ENCODE measurements at places on chromosomes 11 and 22.

GRCh38 chr11:60761436-60762190 lies 4.9 kb downstream of the MS4A15 start:
- no peak for DNase-seq

DNA sequence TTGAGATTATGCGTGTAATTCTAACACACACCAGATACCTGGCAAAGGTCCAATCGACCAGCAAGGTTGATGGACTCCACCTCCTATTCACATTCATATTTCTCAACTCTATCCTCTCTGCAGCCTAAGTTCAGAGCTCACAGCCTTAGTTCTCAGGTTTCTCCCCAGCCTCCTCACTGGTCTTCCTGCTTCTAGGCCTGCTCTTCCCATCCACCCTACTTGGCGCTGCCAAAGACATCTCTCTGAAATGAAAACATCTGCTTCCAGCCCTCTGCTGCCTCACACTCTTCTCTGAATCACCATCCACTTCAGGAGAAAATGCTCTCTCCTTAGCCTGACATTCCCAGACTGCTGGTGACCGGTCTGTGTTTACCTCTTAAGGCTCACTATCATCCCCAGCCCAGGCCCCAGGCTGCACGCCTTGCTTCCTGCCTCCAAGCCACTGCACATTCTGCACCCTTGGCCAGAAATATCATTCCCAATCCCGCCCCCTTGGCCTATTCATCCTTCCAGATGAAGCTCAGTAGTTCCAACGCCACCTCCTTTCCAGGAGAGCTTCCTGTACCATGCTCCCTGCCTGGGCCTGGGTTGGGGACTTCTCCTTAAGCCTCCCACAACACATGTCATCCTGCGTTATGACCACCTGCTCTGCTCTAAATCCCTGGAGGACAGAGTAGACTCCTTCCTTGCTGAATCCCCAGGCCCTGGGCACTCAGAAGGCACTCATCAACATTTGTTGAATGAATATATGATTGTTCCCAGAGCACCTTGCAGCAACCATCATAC lies 3.5 kb downstream of the ARRB1 start:
- no peak for DNase-seq

DNA sequence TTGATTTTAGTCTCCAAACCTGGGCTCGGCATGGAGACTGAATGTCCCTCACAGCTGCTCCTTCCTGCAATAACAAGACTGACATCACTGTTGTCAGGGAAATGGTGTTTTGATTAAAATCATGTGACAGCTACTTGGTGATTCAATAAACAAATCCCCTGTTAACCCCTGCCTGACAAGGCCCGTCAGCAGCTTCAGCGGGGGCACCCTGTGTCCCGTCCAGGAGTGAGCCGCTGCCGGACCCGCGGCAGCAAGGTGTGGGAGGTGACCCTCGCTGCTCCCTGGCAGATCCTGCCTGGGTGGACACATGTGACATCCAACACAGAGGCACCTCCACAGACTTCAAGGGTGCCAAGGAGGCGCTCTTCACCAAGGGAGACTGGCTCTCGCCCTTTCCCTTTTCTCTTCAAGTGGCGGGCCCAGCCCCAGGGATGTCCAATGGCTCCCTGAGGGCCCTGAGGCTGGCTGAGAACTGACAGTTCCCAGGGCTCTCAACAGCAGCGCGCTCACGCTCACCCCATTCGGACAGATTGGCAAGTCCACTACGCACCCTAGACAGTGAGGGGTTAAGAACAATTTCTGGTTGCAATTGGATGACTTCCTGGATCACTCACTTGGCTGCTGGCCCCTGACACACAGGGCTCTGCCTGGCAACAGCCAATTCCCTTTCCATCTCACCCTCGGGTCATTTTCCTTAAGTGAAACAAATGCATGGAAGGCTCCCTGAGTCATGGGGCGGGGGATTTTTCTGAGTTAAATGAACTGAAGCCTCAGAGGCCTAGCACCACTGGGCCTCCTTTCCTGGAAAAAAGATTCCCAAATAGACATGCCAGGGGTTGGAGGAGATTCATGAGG lies 30.7 kb downstream of the PPP2R1B start:
- no peak for DNase-seq

DNA sequence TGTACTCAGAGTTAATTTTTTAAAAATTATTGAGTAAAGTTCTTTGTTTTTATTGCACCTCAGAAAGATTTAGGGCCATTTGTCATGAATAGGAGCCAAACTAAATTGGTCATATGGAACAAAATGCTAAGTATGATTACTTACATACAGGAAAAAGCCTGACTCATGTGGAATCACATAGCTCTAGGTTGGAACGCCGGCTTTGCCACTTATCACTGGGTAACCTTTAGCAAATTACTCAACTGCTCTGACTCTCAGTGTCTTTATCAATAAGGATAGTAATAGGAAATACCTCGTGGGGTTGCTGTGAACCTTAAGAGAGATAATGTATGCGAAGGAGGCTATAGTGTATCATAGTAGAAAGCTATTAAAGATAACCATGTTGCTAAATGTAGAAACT lies 638.5 kb downstream of the NELL1 start:
- DNase-seq, result no peak

DNA sequence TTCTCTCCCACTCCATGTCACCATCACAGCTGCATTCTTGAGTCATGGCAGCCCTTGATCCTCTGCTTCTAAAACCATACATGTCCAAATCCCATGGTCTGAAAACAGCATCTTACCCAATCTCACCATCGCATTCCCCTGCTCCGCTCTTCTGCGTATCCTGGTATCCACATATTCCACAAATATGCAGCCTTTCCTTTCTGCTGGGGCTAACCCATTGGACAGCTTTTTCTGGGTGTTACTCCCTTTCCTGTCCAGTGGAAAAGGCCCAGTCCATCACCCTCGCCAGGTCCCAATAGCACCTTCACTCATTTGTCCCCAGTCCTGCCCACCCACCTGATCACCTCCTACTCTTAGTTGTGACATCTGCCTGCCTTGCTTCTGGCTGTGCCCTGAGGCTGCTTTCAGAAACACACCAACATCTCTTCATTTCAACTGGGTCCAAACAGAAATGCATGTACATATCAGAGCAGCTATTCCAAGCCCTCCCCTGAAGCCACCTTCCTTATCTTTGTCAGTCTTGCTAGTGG lies 237.6 kb upstream of the TBCEL start:
- no peak for DNase-seq

GRCh38 chr11:7672960-7673723 lies at the start of gene CYB5R2:
CYB5R2 (minus strand) TSS chr11:7673500; CDS start chr11:7672825, 675 bp downstream.
- DNase-seq, result no peak

DNA sequence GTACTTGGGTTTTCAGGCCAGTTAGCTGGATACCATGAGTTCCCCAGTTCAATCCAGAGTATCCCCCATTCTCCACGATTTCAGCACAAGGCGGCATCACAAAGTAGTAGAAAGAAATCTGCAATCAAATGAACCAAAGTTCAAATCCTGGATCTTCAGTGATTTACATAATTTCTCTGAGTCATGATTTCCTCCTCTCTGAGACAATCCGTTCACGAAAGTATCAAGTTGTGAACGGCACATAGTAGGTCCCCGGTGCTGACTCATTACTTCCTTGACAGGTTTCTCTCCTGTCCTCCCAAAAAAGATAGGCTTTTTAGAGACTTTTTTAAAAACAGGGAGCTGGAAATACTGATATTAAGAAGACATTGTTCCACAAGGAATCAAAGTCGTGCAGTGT lies 69.1 kb upstream of the AKIP1 start:
- no peak for DNase-seq

- no peak for DNase-seq
These were observed 319.3 kb downstream of the DCDC1 start for GRCh38 chr11:31050061-31050765.

DNA sequence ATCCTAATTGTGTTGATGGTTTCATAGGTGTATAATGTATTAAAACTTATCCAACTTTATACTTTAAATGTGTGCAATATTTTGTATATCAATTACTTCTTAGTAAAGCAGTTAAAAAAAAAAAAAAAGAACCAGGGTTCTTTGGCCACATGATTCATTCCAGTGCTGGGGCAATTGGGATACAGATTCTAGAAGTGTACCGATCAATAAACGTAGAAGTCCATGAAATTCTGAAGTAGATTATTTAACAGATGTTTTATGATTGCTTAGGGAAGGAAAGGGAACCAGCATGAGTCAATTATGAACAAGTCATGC lies 51.0 kb downstream of the MAPK1 start:
- DNase-seq, result no peak

- DNase-seq, result peak; percentile 68
These were observed at the start of gene GCAT for GRCh38 chr22:37807410-37808293. GCAT (plus strand) TSS chr22:37807934; CDS start chr22:37807968, 34 bp downstream.

- no peak for DNase-seq
These were observed 1.0 kb downstream of the SMCO4 start for GRCh38 chr11:93541884-93542810.

DNA sequence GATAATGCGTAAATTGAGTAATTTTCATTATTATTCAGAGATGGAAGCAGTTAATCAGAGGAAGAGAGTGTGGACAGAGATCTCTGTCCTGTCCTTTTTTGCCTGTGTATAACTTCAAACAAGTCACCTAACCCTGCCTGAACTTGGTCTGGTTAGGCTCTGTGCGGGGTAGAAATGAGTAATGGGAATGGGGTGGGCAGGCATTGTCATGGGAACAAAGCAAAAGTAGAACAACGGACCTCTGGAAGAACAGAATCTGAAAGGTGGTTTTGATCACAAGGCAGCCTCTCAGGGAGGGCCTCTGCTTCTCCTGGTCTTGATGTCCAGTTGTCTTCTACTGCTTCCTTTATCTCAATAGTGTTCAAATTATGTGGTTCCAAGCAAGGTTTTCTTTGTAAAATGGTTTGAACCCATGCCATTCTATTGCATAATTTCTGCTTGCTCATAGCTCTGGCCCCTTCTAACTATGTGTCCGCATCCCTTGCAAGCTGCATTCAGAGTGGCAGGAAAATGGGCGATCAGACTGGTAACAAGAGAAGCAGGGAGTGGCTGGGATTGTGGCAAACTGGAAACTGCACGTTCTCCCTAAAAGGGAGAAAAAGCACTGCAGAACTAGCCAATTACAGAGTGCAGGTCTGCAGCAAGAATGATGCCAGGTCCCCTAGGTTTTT lies 76.1 kb downstream of the PRR5L start:
- DNase-seq, result no peak

DNA sequence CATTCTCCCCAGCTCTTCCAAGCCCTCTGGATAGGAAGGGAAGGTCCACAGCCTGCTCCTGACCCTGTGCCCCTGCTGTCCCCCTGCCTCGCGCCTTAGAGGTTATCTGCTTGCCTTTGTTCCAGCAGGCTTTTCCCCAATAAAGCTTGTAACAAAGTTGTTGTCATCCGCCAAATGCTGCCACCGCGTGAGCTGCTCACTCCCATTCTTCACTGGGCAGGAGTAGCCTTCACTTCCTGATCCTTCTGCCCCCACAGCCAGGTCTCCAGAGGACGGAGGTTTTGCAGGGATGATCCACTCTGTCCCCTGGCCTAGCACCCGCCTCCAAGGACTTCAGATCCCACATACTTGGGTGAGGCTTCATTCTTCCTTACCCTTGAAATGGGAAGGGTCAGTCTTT lies 94.0 kb upstream of the RASSF10 start:
- no peak for DNase-seq

DNA sequence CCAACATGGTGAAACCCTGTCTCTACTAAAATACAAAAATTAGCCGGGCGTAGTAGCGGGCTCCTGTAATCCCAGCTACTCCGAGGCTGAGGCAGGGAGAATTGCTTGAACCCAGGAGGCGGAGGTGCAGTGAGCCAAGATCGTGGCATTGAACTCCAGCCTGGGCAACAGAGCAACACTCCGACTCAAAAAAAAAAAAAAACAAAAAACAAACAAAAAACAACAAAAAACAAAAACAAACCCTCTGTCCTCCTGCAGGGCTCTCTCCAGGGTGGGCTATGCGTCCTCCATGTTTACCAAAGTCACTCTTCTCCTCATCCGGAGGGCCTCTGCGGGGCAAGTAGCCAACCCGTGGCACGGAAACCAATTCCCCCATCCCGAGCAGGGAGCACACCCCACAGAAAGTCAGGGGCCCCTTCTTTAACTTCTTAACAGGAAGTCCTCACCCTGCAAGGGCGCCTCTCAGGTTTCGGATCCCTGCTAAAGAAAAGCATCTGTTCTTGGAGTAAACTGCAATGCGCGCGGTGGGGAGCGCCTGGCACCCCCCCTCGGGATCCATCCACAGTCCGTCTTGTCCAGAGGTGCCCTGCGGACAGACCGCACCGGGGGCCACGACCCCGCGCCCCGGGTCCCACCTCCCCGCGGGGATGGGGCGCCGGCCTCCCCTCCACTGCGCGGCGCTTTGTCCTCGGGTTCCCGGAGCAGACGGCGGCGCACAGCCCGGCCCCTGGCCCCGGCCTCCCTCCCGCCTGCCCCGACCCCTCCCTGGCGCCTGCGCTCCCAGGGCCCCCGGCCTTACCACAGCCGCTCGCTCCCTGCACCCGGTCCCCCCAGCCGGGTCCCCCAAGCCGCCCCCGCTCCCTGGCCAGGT lies 712 bp downstream of the CERK start:
- no peak for DNase-seq

DNA sequence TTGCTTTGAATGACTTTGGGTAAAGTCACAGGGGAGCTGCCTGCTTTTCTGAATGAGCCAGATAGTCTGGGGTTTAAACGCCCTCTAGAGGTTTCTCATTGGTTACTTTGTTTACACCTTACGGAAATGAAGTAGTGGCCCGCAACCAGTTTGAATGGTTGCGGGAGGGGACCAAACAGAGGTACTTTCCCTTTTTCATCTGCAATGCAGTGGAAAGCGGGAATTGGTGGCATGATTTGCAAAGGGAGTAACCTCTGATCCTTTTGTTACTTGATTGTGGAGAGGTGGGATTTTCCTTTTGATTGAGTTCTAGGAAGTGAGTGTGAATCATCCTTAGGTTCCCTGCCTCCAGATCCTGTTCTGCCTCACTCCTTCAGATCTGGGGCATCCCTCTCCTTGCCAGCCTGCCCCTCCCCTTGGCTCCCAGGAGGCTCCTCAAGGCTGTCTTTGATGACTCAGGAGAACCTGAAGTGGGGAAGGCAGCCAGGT lies 15.9 kb upstream of the GLYATL1 start:
- DNase-seq, result no peak

DNA sequence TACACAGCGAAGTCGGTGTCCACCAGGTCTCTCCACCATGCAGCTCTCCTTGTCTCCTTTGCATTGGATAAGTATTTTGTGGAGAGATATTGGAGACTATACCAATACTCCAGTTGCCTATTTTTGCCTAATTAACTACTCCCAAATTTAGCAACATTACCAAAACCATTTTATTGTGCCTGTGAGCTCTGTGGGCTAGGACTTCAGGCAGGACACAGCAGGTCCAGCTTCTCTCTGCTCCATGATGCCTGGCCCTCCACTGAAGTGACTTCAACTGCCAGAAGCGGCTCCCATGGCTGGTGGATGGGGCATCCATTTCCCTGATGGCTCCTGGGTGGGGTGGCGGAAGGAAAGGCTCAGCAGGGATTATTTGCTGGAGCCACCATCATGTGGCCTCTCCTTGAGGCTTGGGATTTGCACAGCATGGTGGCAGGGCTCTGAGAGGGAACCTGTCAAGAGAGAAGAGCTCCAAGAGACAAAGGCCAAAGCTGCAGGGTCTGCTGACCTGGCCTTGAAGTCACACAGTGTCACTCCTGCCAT lies 36.9 kb upstream of the MAPK1 start:
- DNase-seq, result no peak
